Placental pericyte (primary cell): ENCODE measurements at places on chromosomes 4 and X. TPM values are rescaled to one million over a fixed set of nuclear protein-coding genes. Genes with fewer than 3 reads are reported as not detected.

RASL11B gene
- 0.66 TPM in 1 of 2 replicates, not detected in the other for total RNA-seq

ENPP6 gene
- not detected in 2 replicates for total RNA-seq

ATP2B3 gene
- not detected in 2 replicates for total RNA-seq

SCD5 gene
- total RNA-seq, result 2.0 and 5.6 TPM in 2 replicates

SMIM10 gene
- 3.7 and 3.9 TPM in 2 replicates for total RNA-seq

FRG2 gene
- total RNA-seq, result not detected in 2 replicates

ADH5 gene
- 151 and 184 TPM in 2 replicates for total RNA-seq

BOD1L1 gene
- total RNA-seq, result 27.5 and 31.7 TPM in 2 replicates

TRPC5OS gene
- total RNA-seq, result not detected in 2 replicates

SLC9B1 gene
- 0.14 and 0.22 TPM in 2 replicates for total RNA-seq

EPHA5 gene
- total RNA-seq, result 0.22 and 3.7 TPM in 2 replicates

KCND1 gene
- under 0.01 and 0.14 TPM in 2 replicates for total RNA-seq

HTR2C gene
- 0.44 and 1.3 TPM in 2 replicates for total RNA-seq

MAGEA1 gene
- not detected in 2 replicates for total RNA-seq

TRIM60 gene
- total RNA-seq, result 0.88 and 1.1 TPM in 2 replicates

CABS1 gene
- total RNA-seq, result not detected in 2 replicates

IBSP gene
- 0.14 TPM in 1 of 2 replicates, not detected in the other for total RNA-seq

CASP3 gene
- 37.2 and 52.5 TPM in 2 replicates for total RNA-seq

TCEAL5 gene
- total RNA-seq, result not detected in 2 replicates

GRIA3 gene
- 0.22 and 6.2 TPM in 2 replicates for total RNA-seq

WDR17 gene
- total RNA-seq, result 0.57 and 0.66 TPM in 2 replicates

NWD2 gene
- not detected in 2 replicates for total RNA-seq

NUP62CL gene
- 0.86 TPM in 1 of 2 replicates, not detected in the other for total RNA-seq

FMR1NB gene
- not detected in 2 replicates for total RNA-seq

NIPAL1 gene
- total RNA-seq, result 0.66 and 1.6 TPM in 2 replicates

CXCL11 gene
- total RNA-seq, result 0.14 TPM in 1 of 2 replicates, not detected in the other

TBC1D8B gene
- total RNA-seq, result 7.7 and 10.6 TPM in 2 replicates

RAB33A gene
- 0.72 and 3.3 TPM in 2 replicates for total RNA-seq

NUDT11 gene
- 0.44 and 2.7 TPM in 2 replicates for total RNA-seq

ZC4H2 gene
- 0.66 and 3.7 TPM in 2 replicates for total RNA-seq

COL4A6 gene
- 11.9 and 30.0 TPM in 2 replicates for total RNA-seq

ARX gene
- total RNA-seq, result not detected in 2 replicates
